Left renal cortex interstitium (tissue), 4 donors: ENCODE measurements at places on chromosomes 13 and 19.
A peak's percentile ranks its signal among the peaks of the same experiment; 100 is the strongest.

- no peak for DNase-seq
Measured at GRCh38 chr19:9885077-9885552, 50.0 kb downstream of the PIN1 start.

DNA sequence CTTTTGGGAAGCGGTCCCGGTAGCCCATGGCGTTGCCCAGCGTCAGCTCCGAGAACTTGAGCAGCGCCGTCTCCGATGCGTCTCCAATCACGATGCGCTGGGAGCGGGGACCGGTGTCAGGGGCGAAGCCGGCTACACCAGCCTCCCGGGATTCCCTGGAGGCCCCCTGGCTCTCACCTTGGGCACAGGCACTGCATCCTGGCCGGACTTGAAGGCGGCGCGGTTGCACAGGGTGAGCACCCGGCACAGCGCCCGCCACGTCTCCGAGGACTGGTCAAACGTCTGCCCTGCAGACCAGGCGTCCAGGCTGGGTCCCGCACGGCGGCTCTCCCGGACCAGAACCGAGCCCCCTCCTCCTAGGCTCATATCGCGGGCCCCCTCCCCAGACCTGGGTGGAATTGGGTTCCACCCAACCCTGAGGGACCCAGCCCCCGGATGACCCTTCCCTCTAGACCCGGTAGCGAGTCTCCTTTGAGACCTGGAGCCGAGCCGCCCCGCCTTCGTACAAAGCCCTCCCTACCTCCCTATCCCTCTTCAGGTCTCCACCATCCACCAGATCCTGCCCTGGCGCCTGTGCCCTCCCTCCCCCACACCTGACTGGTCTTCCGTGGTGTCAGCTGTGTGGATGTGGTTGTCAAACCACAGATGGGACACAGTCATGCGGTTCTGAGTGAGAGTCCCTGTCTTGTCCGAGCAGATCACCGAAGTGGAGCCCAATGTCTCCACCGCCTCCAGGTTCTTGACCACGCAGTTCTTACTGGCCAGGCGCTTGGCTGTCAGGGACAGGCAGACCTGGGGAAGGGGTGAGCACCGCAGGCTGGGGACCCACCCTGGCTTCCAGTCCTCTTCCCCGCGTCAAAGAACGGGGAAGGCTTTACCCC lies 4.8 kb downstream of the ATP4A start:
- no peak for DNase-seq

DNA sequence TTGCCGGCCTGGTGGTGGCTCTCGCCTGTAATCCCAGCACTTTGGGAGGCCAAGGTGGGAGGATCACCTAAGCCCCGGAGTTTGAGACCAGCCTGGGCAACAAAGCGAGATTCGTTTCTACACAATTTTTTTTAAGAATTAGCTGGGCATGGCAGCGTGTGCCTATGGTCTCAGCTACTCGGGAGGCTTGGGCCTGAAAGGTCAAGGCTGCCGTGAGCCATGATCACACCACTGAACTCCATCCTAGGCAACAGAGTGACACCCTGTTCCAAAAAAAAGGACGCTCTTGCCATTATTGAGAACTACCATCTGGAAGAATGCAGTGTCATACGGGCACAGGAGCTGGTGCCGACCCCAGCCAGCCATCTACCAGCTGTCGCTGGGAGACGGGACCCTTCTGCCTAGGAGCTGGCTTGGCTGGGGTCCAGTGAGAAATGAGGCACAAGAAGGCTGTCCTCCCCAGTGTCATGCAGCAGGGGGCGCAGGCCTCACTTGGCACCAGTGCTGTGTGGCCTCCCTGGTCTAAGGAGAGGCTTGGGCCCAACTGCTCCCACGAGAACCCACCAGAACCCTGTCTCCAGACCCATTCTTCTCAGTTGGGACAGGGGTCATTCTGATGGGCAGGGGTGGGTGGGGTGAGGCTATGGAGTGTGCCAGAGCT lies 12.2 kb upstream of the RELB start:
- no peak for DNase-seq

GRCh38 chr19:29694669-29695627 lies 20.1 kb downstream of the C19orf12 start:
- peak; percentile 56 for DNase-seq

- DNase-seq, result no peak
Measured at GRCh38 chr13:109761695-109762094, 24.7 kb downstream of the IRS2 start.

DNA sequence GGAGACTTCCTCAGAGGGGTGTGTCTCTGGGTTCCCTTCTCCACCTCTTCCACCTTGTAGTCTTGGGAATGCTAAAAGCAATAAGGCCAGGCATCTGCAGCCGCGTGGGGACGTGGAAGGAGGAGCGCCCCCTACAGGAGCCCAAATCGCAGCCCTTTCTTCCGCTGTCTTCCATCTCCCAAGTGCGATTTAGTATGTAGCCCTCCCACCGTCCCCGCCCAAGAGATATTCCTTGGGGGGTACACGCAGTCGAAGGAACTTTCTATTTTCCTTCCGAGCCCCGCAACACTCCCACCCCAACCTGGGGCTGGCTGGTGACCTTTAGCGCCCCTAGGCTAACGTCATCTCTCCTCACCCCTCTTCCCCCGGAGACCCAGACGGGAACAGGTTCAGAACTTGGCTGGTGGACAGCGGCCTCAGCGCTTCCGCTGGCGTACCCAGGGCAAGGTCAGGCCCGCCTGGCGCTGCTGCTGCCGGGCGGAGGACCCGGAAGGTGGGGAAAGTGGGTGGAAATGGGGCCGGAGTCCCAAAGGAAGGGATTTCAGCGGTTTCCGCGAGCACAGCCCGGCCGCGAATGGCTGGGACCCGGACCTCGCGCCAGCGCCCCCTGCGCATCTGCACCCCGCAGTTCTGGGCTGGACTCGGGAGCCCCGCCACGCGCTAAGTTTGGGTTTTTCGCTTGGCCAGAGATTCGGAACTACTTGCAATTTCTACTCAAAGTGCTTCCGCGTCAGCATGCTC lies 2.1 kb upstream of the PCDH8 start:
- DNase-seq, result peak; percentile 52

GRCh38 chr13:21478881-21479808 lies 20.0 kb upstream of the ZDHHC20 start:
- peak; percentile 47 for DNase-seq

DNA sequence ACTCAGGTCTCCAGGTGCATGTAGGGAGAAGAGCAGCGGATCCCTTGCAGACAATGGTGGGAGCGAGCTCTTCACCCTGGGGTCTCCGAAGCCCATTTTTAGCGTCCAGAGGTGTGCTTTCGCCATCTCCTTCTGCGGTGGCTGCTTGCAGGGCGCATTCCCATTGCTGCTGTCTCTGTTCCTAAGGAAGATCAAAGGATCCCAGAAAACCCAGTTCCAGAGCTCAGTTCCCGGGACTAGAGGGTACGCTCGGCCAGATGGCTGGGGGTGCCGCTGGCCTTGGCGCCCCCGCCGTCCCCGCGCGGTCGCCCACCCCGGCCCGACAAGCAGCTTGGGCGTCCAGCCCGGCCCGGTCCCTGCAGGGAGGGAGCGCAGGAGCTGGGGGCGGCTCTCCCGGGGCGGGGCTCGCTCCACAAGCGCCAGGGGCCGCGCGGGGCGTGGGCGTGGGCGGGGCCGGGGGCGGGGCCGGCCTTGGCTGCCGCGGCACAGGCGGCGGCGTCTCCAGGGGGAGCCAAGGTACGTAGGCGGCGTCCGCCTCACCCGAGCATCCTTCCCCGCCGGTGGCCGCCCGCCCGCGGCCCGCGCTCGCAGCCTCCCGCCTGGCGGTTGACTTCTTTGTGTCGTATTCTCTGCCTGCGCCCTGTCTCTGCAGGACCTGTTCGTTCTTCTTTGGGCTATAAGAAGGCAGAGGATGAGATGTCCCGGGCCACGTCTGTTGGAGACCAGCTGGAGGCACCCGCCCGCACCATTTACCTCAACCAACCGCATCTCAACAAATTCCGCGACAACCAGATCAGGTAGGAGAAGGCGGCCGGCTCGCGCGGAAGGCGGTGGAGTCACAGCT lies 96.8 kb downstream of the ATP8A2 start:
- no peak for DNase-seq

DNA sequence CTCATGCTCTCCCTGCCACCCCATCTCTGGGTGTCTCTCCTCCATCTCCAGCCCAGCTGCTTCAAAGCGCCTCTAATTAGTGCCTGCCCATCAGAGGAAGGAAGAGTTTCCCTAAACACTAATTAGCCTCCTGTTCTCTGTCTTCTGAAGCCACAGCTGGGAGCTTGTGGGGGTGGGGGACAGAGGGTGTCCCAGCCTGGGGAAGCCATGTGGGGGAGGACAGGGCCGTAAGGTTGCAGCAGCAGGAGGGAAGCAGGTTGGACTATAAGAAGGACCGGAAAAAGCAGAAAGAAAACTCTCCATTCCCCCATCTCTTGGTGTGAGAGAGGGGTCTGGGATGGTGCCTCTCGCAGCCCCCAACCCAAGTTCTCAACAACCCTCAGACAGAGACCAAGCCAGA lies 26.2 kb downstream of the SLC8A2 start:
- DNase-seq, result no peak

DNA sequence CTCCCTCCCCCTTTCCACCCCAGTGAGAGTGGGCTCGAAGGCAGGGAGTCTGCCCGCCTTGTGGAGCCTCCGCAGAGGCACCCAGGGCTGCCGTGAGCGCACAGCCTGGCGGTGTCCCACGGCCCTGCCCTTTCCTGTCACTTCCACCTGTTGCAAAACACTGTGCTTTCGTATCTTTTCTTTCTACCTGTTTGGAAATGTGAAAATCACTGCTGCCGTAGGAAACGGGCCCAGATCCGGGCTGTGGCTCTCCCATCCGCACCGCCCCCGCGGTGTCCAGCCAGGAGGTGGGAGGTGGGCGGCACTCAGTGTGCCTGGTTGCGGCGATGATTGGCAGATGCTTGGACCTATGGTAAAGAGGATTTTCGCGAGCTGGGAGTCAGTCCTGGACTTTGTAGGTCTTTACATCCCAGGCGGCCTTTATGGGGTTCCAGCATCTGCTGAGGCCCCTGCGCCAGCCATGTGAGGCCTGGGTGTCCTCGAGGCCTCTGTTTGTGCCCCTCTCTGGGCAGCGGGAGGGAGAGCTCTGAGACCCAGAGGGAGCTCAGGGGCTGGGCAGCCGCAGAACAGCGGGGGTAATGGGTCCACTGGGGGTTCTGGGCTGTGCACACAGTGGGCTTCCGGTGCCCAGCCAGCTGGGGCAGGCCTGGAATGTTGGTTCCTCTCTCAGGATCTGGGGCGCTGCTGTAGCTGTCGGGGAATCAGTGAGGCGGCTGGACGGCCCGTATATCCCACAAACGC lies 6.1 kb downstream of the STK11 start:
- DNase-seq, result no peak

- DNase-seq, result no peak
Measured at GRCh38 chr13:52703482-52703881, 36.1 kb downstream of the CNMD start.

- no peak for DNase-seq
Measured at GRCh38 chr19:15437355-15438123, 12.2 kb downstream of the WIZ start.

- no peak for DNase-seq
Measured at GRCh38 chr13:25213715-25214114, 41.6 kb upstream of the AMER2 start.

DNA sequence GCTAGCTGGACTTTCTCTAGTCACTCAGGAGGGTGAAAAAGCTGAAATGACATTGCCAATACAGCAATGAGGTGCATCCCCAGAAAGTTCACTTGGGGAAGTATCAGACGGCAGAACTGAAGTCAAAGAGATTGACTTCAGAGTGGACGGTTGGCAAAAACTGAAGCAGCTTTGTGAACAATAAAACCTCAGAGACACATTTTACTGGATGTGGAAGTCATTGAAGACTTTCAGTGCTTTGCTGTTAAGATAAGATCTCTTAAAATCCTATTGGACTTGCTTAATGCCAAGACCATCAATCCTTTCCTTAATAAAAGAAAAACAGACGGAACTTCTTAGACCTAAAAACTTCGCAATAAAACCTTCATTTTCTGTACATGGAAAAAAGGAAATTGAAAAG lies 103.7 kb downstream of the ABCC4 start:
- DNase-seq, result no peak

GRCh38 chr13:26400545-26400944 lies 146.6 kb downstream of the CDK8 start:
- DNase-seq, result no peak

GRCh38 chr13:95137096-95137495 lies 164.2 kb downstream of the ABCC4 start:
- DNase-seq, result no peak

GRCh38 chr13:37070145-37070695 lies 10.7 kb upstream of the SUPT20H start:
- no peak for DNase-seq

DNA sequence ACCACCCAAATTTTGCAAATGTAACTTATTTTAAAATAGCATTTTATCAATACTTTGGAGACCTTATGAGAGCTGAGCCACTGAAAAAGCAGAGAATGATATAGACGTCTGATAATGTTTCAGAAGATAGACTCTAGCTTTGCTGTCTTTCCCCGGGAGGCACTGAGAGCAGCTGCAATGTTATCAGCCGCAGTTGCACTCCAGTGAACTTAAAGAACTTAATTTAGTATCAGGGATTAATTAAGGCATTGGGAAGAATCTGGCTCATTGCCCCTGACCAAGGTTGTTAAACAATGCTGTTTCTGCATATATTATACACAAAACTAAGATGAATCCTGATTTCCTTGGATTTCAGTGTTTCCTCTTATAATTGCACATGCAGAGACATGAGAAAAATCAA lies 75.7 kb upstream of the SGCG start:
- no peak for DNase-seq

DNA sequence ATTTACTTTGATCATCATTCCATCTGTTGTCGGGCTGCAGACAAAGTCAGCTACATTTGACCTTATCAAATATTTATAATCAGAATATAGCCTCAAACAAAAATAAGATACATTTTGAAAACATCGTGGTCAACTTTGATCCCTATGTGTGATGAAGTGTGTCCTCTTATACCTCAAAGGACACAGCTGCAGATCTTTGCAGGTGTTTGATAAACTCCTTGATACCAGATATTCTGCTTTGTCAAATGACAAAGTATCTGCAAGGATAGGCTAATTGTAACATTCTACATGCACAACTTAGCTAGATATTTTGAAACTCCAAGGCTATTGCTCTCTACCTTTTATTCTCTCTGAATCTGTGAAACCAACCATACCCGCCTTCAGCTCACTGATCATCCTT lies 44.0 kb downstream of the PHF11 start:
- DNase-seq, result no peak

DNA sequence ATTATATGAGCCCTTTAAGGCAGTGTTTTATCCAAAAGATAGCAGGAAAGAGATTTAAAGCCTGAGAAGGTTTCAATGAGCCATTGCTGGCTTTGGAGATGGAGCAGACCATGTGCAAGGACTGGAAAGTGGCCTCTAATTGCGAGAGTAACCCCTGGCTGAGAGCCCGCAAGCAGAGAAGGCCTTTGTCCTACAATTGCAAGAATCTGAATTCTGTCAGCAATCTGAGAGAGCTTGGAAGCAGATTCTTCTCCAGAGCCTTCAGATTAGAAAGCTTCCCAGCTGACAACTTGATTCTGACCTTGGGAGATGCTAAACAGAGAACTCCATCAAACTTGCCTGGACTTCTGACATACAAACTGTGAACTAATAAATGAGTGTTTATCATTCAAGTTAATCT lies 528.7 kb upstream of the KLF12 start:
- no peak for DNase-seq

- DNase-seq, result peak; percentile 56
Measured at GRCh38 chr13:24270639-24271141, 38.7 kb upstream of the C1QTNF9 start.

- DNase-seq, result no peak
Measured at GRCh38 chr13:30022796-30023195, 172.4 kb upstream of the UBL3 start.
